ENCODE measurements at places on chromosomes 11 and 22. TPM values are rescaled to one million over a fixed set of nuclear protein-coding genes. Genes with fewer than 3 reads are reported as not detected.

Gene PIH1D2
- total RNA-seq, result 7.2 TPM

Gene XKR3
- not detected for total RNA-seq

Gene NAALAD2
- total RNA-seq, result 16.8 TPM

Gene ALKBH3
- total RNA-seq, result 21.2 TPM

Gene KCNA4
- 31.8 TPM for total RNA-seq

Gene KIAA0930
- total RNA-seq, result 57.9 TPM

Gene IFITM10
- 2.8 TPM for total RNA-seq

Gene FBXO7
- total RNA-seq, result 73.6 TPM

Gene BRSK2
- 43.1 TPM for total RNA-seq

Gene PPARA
- 9.7 TPM for total RNA-seq

Gene TRAPPC4
- total RNA-seq, result 69.0 TPM

Gene NELL1
- total RNA-seq, result 77.5 TPM

Gene FAM180B
- total RNA-seq, result not detected

Gene RCOR2
- total RNA-seq, result 12.0 TPM

Gene IRAG1
- total RNA-seq, result 3.7 TPM

Gene PLEKHA7
- total RNA-seq, result 15.2 TPM

Gene CEND1
- total RNA-seq, result 19.4 TPM

Gene MMP10
- 0.23 TPM for total RNA-seq

Gene FIBIN
- 32.8 TPM for total RNA-seq

Gene ANKK1
- 0.23 TPM for total RNA-seq

Gene SHISA8
- not detected for total RNA-seq

Gene IGSF9B
- 40.8 TPM for total RNA-seq

Gene KCNJ11
- 14.5 TPM for total RNA-seq

Gene MRPL17
- total RNA-seq, result 23.5 TPM

Gene INS
- not detected for total RNA-seq

Gene DGAT2
- 7.2 TPM for total RNA-seq

Gene MTMR2
- 37.4 TPM for total RNA-seq

Gene PNPLA5
- total RNA-seq, result 0.23 TPM

Gene SMC1B
- total RNA-seq, result not detected

Gene NRIP3
- 49.1 TPM for total RNA-seq

Gene CCDC87
- 1.2 TPM for total RNA-seq

Gene RAG1
- 0.69 TPM for total RNA-seq

Gene MRGPRF
- total RNA-seq, result 0.92 TPM

Gene SNX32
- total RNA-seq, result 7.6 TPM

Gene BIRC3
- 4.4 TPM for total RNA-seq

Gene CRYBB2
- not detected for total RNA-seq

Gene SCN2B
- 15.0 TPM for total RNA-seq

Gene CELSR1
- 4.4 TPM for total RNA-seq

Gene PYGM
- total RNA-seq, result 2.3 TPM

Gene ACTN3
- 0.23 TPM for total RNA-seq

Gene TMPRSS4
- not detected for total RNA-seq

Gene PRPF19
- total RNA-seq, result 47.3 TPM

Gene ASRGL1
- total RNA-seq, result 40.6 TPM

Gene SPTBN2
- total RNA-seq, result 97.3 TPM

Gene TMEM86A
- 6.7 TPM for total RNA-seq

Gene KCNK4
- 7.2 TPM for total RNA-seq

Gene CFAP300
- 6.7 TPM for total RNA-seq

Gene CCDC89
- total RNA-seq, result 2.5 TPM

Gene GGTLC2
- total RNA-seq, result not detected
